ENCODE measurements at places on chromosomes 7 and 10.

DNA sequence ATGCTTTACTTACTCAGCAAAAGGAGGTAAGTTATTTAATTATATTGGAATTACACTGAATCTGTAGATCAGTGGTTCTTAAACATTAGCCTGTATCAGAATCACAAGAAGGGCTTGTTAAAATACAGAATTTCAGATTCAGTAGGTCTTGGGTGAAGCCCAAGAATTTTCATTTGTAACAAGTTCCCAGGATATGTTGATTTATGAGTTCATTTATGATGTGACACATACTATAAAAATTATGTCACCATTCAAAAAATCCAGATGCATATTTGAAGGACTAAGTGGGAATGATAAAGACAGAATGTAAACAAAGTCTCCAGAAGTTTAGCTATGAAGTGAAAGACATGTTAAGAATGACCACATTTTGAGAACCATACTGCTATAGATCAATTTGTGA is 52.3 kb downstream of the HECTD2 start:
- DNase-seq = no peak

DNA sequence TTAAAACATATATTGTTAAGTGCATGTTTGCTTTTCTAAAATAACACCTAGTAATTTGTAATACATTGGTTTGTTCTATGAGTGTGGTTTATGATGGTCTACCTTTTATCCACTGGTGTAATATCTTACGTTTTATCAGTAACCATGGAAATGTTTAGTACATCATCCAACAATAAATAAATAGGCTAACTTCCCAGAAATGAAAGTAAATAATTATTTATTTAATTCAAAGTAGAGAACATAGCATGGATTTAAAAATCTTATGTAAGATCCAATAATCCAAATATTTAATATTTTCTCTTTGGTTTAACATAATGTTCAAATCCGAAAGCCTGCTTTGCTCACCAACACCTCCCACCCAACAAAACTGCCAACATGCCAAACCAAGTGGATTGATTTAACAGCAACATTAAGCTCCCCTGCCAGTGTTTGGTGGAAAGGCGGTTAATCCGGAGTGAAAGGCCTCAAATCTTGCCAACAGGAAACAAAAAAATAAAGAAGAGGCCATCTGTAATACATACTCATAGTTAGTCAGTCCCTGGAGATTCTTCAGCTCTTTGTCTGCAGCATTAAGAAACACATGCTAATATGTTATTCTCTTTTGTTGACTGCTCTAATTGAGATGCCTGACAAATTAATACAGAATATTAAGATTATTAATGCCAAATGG is 897.8 kb downstream of the CNTNAP2 start:
- no peak for DNase-seq

- no peak for DNase-seq
These were observed 2.1 kb upstream of the BNIP3 start for GRCh38 chr10:131983780-131984179.

DNA sequence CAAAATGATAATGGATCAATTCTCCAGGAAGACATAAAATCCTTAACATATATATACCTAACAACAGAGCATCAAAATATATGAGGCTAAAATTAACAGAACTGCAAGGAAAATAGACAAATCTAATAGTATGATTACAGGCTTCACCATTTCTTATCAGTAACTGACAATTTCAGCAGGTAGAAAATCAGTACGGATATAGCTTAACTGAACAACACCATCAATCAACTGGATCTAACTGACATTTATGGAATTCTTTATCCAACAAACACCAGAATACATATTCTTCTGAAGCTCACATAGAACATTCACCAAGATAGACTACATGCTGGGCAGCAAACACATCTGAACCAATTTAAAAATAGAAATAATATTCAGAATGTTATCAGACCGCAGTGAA is 121.1 kb upstream of the CDC14C start:
- DNase-seq = no peak

DNA sequence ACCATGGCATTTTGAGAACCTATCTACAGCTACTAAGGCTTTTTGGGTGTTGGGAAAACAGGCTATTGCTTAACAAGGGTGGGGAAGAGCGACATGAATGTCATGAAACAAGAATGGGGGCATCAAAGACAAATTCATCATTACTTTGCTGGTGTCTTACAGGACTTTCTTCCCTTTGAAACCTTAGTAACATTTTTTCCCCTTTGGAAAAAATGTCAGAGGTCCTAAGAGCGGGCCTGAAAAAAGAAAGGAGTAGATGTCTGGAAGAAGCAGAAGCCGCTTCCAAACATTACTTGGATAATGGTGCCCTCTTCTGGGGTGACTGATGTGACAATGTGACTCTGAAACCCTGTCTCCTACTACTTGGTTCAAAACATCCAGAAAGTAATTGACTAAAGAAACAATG is 3.8 kb upstream of the DDX50 start:
- peak; percentile 88 for DNase-seq

- DNase-seq = peak; percentile 22
These were observed 16.4 kb upstream of the PARP12 start for GRCh38 chr7:140079121-140079536.

DNA sequence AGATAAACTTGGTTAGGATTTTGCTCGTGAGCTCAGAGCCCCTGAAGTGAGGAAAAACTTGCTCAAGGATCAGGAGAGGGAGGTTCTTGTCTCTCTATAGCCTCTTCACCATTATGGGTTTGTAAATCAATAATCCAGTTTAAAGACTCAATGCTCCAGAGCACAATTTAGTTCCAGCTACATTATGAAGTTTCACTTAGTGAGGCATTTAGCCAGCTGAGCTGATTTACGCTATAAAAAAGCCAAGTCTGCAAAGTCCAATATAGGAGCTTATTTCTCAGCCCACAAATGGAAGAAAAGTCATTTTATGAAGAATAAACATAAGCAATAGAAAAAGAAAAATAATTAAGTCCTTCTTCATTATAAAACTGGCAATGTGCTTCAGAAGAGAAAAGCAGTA is 130.6 kb downstream of the STRA8 start:
- DNase-seq = no peak

DNA sequence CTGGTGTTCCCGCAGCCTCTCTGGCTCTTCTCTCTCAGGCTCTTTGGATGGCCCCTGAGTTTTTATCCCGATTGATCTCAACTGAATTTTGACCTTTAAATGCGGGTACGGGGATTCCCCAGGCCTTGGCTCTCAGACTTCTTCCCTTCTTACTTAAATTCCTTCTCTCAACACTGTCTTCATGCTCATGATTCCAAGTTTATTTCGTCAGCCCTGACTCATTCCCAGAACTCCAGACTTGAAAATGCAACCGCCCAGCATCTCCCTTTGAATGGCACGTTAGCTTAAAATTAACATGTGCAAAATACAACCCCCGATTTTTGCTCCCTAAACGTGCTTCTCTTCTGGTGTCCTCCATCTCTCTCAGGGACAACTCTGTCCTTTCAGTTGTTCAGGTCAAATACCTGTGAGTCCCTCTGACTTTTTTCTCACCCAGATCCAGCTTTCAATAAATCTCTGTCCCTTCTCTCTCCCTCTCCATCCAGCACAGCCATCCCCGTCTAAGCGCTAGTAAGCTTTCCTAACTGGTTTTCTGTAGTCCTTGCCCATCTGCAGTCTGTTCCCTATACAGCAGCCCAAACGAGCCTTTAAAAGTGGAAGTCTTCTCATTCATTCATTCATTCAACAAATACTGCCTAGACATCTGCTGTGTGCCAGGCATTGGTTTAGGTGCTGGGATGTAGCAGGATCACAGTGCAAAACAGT is 7.1 kb downstream of the HECW1 start:
- no peak for DNase-seq

DNA sequence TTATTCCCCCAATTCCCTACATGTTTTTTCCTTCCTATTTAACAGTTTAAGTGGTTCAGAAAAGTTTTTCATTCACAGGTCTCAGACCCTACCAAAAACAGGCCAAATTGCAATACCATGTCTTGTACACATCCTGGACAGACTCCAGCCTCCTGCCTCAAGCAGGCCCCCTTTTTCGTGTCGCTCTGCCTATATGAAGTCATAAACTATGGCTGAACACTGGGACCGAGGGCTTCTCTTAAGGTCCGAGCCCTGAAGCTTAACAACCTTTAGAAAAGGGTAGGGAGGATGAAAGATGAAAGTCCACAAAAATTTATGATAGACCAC is 1.4 kb downstream of the FBXW4 start:
- no peak for DNase-seq

DNA sequence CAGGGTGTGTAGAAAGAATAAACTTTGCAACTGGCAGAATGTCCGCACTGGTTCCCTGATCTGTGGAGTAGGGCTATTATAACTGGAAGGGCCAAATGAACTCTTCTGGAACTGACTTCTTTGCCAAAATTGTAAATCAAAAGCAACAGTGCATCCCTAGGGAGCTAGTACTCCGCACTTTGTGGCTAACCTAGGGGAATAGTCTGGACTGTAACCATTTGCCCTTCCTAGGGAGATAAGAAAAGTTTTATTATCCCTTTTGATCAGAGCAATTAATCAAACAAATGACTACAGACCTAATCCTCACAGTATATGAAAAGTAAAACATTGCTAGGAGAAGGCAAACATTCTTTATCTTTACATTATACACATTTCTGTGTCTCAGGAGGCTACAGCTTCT is 45.5 kb upstream of the STEAP1B start:
- no peak for DNase-seq

GRCh38 chr7:139647814-139648390 is 124.4 kb downstream of the CLEC2L start:
- peak; percentile 68 for DNase-seq

Measured in pons (tissue), 1 donor.